ENCODE measurements at places on chromosomes 1 and 21.

DNA sequence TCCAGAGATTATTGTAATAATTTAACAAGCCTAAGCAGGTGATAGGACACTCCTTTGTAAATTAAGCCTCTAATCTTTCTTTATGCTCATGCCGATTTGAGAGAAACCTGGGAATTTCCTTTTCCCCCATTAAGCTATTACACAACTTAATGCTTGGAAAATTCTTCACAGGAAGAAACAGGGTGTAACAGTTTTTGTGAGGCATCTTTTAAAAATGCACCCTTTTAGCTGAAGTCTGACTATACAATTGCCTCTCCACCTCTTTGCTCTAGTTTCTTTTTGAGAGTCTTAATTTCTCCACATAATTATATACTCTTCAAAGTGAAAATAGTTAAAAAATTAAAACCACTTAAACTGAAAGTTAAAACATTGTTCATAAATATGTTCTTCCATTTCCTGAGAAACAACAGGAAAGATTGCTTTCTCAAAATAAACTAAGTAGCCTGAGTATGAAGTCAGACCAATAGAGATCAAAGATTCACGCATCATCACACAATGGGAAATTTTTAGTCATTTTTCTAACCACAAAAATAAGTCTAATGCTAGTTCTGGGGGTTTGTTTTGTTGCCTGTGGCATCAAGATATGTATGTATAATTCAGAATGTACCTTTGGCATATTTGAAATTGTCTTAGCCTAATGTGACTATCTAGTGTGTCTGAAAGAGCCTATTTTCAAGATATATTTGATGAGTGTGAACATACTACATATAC lies 34.7 kb downstream of the LRRC8D start:
- H3K4me3 ChIP-seq, result no peak overlapping the region
- H3K27me3 ChIP-seq, result no peaks in the 10 kb centered on the region
- peaks cover 3% of the 10 kb centered on the region for H3K36me3 ChIP-seq
- peak overlapping the region; percentile 27 for H3K27ac ChIP-seq
- peaks cover 2% of the 10 kb centered on the region for H3K4me1 ChIP-seq

DNA sequence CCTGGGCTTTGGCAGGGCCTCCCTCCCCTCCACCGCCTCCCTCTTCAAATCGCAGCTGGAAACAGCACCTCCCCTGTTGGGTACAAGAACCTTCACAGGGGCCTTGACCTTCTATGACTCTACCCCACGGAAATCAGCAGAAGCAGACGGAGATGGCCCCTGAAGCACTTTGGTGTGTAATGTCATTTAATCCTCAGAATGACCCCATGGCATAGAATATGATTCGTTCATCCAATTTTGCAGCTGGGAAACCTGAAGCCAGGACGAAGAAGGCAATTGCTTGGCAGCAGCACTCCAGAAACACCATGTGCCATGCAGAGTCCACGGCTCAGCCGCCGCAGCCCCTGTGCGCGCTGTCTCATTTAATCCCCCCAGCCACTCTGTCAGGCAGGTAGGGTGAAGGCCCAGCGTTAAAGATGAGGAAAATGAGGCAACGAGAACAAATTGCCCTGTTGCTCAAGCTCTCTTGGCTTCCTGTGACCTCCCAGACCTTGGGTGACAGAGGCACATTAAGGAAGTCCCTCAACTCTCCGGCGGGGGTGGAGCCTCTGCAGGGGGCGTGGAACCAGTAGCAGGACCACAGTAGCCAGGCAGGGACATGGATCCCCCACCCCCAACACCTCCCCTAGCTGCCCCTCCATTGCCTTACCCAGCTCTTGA lies 25.8 kb upstream of the LAPTM5 start:
- H3K27ac ChIP-seq, result no peak overlapping the region
- no peaks in the 10 kb centered on the region for H3K36me3 ChIP-seq
- H3K27me3 ChIP-seq, result peaks cover 4% of the 10 kb centered on the region
- no peak for DNase-seq

DNA sequence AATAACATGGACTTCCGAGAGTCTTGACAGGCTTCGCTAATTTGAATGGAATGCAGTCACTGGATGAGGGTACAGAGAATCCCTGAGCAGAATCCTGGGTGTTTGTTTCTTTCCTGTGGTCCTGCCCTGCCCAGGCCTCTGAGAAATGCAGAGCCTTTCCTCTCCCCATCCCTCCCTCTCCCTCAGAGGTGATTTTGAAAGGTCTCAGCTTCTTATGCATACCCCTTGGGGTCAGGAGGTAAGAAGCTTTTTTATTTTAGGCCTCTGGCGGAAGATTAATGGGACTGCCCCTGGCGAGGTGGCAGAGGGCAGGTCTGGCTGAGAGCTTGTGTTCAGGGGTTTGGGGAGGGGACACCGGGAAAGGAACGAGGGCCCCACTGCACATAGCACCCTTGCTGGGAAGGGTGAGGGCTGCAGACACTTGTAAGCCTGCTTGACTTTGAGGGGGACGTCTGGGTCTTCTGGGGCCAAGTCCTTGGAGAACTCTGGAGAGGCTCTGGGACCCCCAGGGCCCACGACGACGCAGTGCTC lies 116.5 kb upstream of the SLC45A1 start:
- no peak overlapping the region for H3K27ac ChIP-seq
- peaks cover 5% of the 10 kb centered on the region for H3K27me3 ChIP-seq
- DNase-seq, result no peak
- no peak overlapping the region for H3K4me3 ChIP-seq

DNA sequence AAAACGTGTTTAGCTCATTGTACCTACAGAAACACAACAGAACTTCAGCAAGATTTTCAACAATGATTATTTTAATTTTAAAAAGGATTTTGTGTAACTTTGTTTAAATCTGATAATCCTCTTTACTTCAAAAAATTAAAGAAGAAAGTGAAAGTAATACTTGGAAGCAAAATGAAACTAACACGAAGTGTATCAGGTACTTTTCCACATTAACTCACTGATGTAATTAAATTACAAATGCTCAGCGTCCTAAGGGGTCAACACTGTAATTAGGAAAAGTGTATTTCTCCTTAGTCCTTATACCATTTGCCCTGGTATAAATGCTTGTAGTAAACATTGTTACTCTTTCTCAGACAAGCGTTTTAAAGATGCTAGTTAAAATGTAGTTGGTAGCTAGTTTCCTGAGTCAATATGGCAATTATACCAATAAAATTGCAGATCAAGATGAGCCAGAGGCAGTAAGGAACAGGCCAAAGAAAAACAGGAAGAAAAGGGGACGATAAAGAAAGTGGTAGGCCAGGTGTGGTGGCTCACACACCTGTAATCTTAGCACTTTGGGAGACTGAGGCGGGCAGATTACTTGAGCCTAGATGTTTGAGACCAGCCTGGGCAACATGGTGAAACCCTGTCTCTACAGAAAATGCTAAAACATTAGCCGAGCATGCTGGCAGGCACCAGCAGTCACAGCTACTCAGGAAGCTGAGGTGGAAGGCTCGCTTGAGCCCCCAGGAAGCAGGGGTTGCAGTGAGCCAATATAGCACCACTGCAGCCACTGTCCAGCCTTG lies 553.0 kb downstream of the SMYD3 start:
- peaks cover 34% of the 10 kb centered on the region for H3K4me1 ChIP-seq
- peak overlapping the region; percentile 74 for H3K4me3 ChIP-seq
- DNase-seq, result peak; percentile 52

DNA sequence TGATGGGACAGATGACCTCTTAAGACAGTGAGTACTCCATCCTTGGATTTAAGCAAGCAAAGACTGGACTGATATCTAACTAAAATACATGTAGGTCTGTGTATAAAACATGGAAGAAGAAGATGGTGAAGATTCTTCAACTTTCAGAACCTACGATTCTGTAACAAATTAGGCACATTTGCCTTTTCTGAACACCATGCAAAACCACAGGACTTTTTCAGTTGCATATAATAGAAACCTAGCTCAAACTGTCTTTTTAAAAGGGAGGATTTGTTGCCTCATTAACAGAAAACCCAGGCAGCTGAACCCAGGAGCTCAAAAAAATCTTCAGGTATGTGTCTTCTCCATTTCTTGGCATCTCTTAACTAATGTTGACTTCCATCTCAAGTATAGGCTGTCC lies 14.7 kb upstream of the TSPAN1 start:
- no peak overlapping the region for H3K4me3 ChIP-seq
- DNase-seq, result no peak
- H3K36me3 ChIP-seq, result no peaks in the 10 kb centered on the region
- no peak overlapping the region for H3K27ac ChIP-seq
- peaks cover 2% of the 10 kb centered on the region for H3K27me3 ChIP-seq

DNA sequence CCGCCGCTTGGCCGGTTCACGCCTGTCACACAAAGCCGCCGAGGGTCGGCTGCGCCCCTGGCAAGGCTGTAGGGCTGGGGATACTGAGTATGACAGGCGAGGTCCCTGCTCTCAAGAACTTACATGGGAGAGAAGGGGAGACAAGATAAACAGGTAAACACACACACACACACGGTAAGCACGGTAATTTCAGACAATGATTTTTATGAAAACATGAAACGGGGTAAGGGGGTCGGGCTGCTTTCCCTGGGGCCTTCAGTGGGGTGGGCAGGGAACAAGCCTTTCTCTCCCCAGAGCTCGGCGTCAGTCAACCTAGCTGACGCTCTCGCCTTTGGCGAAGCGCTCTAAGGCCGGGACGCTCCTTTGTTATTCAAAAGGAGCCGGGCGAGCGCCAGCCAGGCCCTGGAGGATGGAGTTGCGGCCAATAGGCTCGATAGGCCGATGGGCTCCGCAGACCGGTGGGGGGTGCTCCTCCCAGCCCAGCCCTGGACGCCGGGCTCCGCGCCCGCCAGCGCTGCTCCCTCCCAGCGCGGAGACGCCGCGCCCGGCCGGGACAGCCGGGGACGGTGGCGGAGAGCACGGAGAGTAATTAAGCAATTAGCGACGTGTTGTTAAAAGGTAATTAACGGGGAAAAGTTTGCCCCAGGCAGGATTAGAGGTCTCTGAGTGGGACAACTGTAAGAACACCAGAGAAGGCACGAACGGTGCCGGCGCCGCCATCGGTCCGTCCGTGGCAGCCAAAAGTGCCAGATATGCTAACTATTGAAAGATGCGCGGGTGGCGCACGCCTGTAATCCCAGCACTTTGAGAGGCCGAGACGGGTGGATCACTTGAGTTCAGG lies 950 bp upstream of the INKA2 start:
- no peaks in the 10 kb centered on the region for H3K36me3 ChIP-seq
- peak; percentile 20 for DNase-seq
- H3K4me3 ChIP-seq, result peak overlapping the region; percentile 86
- H3K27me3 ChIP-seq, result peaks cover 28% of the 10 kb centered on the region
- peaks cover 24% of the 10 kb centered on the region for H3K4me1 ChIP-seq

- no peak overlapping the region for H3K4me3 ChIP-seq
- peaks cover 98% of the 10 kb centered on the region for H3K4me1 ChIP-seq
- H3K27me3 ChIP-seq, result peaks cover 5% of the 10 kb centered on the region
- H3K36me3 ChIP-seq, result no peaks in the 10 kb centered on the region
- no peak for DNase-seq
These were observed 80.3 kb downstream of the SSBP3 start for GRCh38 chr1:54325703-54326461.

DNA sequence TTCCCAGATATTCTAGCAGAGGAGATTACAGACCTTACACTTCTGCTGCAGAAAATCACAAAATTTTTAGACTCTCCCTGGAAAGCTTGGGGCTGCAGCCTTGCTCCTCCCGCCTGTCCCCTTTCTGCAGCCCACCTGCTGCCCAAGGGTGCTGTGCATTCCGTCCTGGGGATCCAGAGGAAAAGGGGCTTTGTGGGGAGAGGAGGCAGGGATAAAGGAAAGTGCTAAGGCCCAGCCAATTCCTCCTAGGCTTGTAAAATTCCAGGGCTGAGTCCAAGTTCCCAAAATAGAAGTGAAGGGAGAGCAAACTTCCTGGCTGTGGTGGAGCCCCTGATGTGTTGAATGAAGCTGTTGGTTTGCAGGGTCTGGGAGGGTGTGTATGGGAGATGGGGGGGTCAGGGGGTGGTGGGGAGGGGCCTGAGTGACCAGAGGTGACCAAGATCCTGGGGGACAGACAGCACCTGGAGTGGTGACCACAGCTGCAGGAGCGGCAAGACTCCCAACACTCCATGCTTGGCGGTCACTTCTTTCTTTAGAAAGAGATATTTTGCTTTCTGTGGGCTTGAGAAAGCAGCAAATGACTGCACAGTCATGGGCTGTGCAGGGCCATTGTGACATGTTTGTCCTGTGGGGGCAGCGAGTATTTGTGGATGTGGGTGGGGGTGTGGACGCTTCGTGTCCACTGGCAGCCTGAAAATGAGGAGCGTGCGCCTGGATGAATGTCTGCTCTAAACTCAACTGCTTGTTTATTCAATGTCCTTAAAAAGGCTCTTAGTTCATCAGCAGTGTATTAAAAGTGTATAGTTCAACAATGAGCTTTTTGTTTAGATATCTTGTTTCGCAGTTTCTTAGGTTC lies 68.4 kb downstream of the TLR5 start:
- H3K27ac ChIP-seq, result no peak overlapping the region
- peaks cover 3% of the 10 kb centered on the region for H3K27me3 ChIP-seq
- no peaks in the 10 kb centered on the region for H3K36me3 ChIP-seq
- H3K4me1 ChIP-seq, result no peaks in the 10 kb centered on the region
- no peak overlapping the region for H3K4me3 ChIP-seq

DNA sequence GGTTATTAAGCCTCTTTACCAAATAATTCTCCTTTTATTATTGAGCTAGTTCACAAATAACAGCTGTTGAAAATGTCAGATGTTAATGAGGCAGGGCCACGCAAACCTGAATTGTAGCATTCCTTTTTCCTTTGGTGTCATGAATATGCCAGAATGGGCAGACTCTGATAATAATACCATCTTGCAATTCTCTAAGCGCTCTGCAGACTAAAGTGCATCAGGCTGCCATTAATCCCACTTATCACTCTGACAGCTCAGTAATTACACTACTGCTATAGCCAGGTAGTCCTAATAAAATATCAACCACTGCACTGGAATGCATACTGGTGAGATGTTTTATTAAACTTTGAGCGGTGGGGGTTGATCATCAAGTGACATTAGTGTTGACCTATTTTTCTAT lies 177.7 kb downstream of the DPYD start:
- DNase-seq, result no peak
- peaks cover 19% of the 10 kb centered on the region for H3K4me1 ChIP-seq
- H3K4me3 ChIP-seq, result no peak overlapping the region
- H3K27me3 ChIP-seq, result no peaks in the 10 kb centered on the region
- H3K27ac ChIP-seq, result no peak overlapping the region
- H3K36me3 ChIP-seq, result no peaks in the 10 kb centered on the region

DNA sequence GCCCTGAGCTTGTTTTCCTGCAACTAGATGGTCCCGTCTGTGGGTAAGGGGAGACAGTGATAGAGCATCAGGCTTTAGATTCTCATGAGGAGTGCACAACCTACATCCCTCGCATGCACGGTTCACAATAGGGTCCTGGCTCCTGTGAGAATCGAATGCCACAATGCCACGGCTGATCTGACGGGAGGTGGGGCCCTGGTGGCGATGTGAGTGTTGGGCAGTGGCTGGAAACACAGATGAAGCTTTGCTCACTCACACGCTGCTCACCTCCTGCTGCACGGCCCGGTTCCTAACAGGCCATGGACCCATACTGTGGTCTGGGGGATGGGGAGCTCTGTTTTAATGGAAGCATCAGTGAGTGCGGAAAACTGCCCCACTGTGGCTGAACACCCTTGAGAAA lies 35.8 kb upstream of the TTC34 start:
- H3K27ac ChIP-seq, result no peak overlapping the region
- no peaks in the 10 kb centered on the region for H3K36me3 ChIP-seq
- H3K4me3 ChIP-seq, result no peak overlapping the region

All from immature natural killer cell (primary cell).